Colonic mucosa (tissue), 4 donors: ENCODE measurements at places on chromosomes 12 and 14. TPM values are rescaled to one million over a fixed set of nuclear protein-coding genes. Genes with fewer than 3 reads are reported as not detected.

GRCh38 chr12:132534076-132534475 lies 44.1 kb downstream of the FBRSL1 start:
- H3K4me3 ChIP-seq: no peak overlapping the region
- H3K4me1 ChIP-seq: no peaks in the 10 kb centered on the region
- no peaks in the 10 kb centered on the region for H3K27me3 ChIP-seq
- no peak overlapping the region for H3K27ac ChIP-seq
- no peaks in the 10 kb centered on the region for H3K36me3 ChIP-seq

GRCh38 chr12:94663702-94664101 lies 13.3 kb upstream of the TMCC3 start:
- no peak for DNase-seq
- H3K4me3 ChIP-seq: no peak overlapping the region
- no peaks in the 10 kb centered on the region for H3K27me3 ChIP-seq
- no peaks in the 10 kb centered on the region for H3K4me1 ChIP-seq
- no peaks in the 10 kb centered on the region for H3K36me3 ChIP-seq

DNA sequence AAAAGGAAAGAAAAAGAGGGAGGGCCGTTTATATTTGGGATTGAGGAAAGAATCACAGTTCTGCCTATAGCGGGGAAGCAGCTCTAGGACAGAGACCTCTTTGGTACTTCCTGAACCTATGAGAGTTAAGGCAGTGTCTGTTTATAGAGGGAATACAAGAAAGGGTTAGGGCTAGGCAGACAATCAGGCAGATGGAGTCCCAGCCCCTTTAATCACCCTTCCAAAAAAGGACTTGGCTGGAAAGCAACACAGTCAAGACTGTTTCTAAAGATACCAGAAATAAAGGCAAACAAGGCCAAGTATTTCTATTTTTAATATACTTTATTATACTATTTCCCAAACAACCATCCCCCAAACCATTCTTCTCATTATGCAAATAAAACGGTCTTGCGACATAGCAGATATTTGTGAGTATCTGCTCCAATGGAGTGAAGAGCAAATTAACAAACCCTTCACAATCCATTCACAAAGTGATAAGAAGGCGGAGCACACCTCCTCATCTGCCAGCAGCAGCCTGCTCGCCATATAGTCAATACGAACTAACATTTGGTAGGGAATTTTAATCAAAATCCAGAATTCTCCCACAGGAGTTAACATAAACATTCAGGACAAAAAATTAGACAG lies 697 bp upstream of the GRIP1 start:
- no peaks in the 10 kb centered on the region for H3K4me1 ChIP-seq
- no peaks in the 10 kb centered on the region for H3K36me3 ChIP-seq
- no peak overlapping the region for H3K4me3 ChIP-seq
- H3K27me3 ChIP-seq: no peaks in the 10 kb centered on the region

DNA sequence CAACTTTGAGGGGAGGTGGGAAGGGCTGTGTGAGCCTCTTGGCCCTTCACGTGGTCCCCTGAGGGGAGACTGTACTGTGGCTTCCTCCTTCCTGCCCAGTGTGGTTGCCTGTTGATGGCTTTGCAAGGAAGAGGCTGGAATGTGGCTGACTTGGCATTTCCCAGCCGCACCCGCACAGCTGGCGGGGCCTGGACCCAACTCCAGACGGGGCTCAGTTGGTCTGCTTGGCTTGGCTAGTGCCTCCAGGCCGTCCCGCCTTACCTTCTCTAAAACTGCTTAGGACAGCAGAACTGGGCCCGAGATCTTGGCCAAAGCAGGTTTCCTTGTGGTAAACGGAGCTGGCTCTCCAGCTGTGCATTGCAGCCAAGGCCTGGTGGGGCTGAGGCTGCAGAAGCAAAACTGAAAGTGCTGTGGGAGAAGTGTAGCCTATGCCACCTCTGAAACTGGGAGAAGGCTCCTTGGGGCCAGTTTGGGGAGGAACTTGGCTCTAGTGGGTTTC lies 139.5 kb downstream of the SMOC1 start:
- no peak overlapping the region for H3K4me3 ChIP-seq
- H3K27ac ChIP-seq: peak overlapping the region; percentile 22
- no peaks in the 10 kb centered on the region for H3K36me3 ChIP-seq
- no peaks in the 10 kb centered on the region for H3K27me3 ChIP-seq

- no peaks in the 10 kb centered on the region for H3K27me3 ChIP-seq
- peak; percentile 23 for DNase-seq
- H3K36me3 ChIP-seq: no peaks in the 10 kb centered on the region
- no peak overlapping the region for H3K27ac ChIP-seq
Measured at GRCh38 chr12:93990832-93991803, 157.3 kb upstream of the PLXNC1 start.

- no peaks in the 10 kb centered on the region for H3K27me3 ChIP-seq
- no peaks in the 10 kb centered on the region for H3K4me1 ChIP-seq
- H3K36me3 ChIP-seq: no peaks in the 10 kb centered on the region
- no peak overlapping the region for H3K27ac ChIP-seq
- no peak for DNase-seq
Measured at GRCh38 chr12:123083661-123084571, 67.0 kb downstream of the PITPNM2 start.

DNA sequence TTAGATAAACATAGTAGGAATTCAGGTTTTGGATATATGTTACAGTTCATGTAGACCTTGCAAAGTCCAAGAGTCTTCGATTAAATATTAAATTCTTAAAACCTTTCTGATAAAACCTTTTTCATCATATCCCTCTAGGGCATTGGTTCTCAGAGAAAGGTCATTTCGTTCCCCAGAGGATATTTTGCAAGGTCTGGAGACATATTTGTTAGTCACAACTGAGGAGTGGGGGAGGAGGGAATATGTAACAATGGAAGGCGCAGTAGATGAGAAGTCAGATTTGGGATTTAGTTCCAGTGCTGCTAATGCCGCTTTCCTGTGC lies 5.3 kb downstream of the TMEM253 start:
- peak overlapping the region; percentile 19 for H3K27ac ChIP-seq
- H3K4me1 ChIP-seq: peaks cover 15% of the 10 kb centered on the region
- no peak for DNase-seq
- no peaks in the 10 kb centered on the region for H3K27me3 ChIP-seq
- no peaks in the 10 kb centered on the region for H3K36me3 ChIP-seq
- H3K4me3 ChIP-seq: no peak overlapping the region

GRCh38 chr12:16530268-16530850 lies 75.6 kb downstream of the LMO3 start:
- H3K27ac ChIP-seq: no peak overlapping the region
- no peaks in the 10 kb centered on the region for H3K4me1 ChIP-seq
- DNase-seq: no peak
- H3K4me3 ChIP-seq: no peak overlapping the region

GRCh38 chr12:109531411-109531810 lies 41.9 kb downstream of the MMAB start:
- H3K36me3 ChIP-seq: no peaks in the 10 kb centered on the region
- H3K27me3 ChIP-seq: no peaks in the 10 kb centered on the region
- H3K27ac ChIP-seq: no peak overlapping the region
- no peak for DNase-seq

DNA sequence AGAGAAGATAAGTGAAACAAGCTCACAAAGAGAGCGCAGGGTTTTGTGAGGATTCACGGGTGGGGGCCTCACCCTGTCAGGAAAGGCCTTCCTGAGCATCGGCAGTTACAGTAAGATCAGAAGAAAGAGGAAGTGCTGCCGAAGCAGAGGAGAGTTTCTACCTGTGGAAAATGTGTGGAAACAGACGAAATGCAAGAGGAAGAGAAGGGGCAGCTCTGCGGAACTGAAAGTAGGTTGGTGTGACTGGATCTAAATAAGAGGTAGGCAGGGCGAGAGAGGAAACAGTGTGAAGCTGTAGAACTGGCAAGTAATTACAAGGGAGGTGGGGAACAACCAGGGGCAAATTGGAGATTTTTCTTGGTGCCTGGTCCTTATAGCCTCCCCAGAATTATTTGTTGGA lies 2.6 kb downstream of the GPR68 start:
- H3K4me1 ChIP-seq: no peaks in the 10 kb centered on the region
- H3K27me3 ChIP-seq: no peaks in the 10 kb centered on the region
- no peak for DNase-seq
- H3K36me3 ChIP-seq: no peaks in the 10 kb centered on the region
- H3K27ac ChIP-seq: peak overlapping the region; percentile 2

Gene DHRS2
- total RNA-seq: 0.56 TPM
